Fibroblast of skin of right biceps (primary cell): ENCODE measurements at places on chromosomes 12 and 14.

- DNase-seq = no peak
Observed at GRCh38 chr12:109725321-109726105, 11.9 kb downstream of the FAM222A start.

DNA sequence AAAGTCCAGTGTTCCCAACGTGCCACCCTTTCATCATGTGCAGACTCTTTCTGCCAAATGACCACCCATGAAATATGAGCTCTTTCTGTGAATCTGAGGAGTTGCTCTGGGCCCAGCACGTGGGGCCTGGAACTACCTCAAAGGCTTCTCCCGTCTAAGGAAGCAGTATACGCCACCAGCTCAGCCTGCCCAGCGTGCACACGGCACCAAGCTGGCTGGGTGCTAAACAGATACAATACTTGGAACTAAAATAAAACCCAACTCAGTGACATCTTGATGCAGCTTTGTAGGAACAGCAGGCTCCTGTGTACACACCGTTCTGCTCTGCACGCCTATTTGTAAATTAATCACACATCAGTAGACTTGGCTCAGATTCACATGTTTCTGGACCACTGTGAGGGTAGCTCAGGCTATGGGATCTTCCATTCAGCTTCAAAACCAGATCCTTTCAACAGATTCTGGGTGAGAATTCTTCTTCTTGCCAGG is 74.8 kb downstream of the ARL6IP4 start:
- no peak for DNase-seq

DNA sequence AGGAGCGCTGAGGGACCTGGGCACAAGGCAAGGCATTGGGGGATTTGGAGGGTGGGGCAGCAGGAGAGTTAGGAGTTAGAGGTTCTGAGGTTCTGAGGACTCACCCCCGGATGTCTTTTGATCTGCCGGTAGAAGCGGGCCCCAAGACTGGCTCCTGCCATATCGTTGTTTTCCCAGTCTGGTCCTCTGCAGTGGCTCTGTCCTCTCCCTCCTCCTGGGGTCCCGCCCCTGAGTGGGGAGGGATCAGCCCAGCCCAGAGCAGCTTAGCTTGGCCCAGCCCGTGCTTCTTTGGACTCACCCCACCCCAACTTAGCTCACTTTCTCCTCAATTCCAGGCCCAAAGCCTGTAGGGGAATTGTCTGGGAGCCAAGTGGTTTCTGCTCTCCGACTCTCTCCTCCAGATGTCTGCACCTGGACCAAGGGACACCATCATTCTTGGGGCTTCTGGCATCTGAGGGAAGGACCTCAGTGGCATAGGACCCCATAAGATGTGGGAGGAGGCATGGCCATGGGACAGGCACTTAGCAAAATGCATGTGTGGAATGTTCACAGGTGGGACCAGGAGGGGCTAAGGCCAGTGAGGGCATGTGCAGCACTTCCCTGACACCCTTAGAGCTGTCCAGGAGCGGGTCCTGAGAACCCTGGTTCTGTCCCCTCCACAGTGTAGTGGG is 7.5 kb downstream of the SHMT2 start:
- no peak for DNase-seq

GRCh38 chr12:42588524-42589464 is 752 bp downstream of the PRICKLE1 start:
- DNase-seq = peak; percentile 30

DNA sequence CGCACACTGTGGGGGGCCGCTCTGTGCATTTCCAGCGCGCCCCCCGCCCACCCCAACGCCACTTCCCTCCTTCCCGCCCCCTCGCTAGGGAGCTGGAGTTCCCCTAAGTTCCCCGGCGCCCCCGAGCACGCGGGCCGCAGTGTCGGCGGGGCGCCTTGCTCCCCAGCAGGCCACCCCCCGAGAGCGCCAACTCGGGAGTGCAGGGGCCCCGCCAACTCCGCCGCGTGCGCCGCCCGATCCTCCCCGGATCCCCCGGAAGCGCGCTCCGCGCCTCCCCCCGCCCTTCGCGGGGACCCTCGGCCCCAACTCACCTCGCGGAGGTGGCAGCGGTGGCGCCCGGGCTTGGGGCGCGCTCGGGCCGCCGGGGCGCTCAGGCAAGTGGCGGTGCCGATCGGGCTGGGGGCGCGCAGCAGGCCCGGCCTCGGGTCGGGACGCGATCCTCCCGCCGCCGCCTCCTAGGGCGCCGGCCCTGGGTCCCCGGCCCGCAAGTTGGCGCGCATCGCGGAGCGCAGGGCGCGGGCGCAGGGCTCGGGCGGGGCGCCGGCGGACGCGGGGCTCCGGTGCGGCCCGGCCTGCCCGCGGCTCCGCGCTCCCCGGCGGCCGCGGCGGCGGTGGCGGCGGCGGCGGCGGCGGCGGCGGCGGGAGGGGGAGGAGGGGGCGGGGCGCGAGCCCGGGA is at the start of gene NCOR2:
Gene NCOR2 (minus strand): TSS at position 616 of the 676 bp plus-strand sequence. CDS start 72,361 bp downstream, outside the sequence.
- DNase-seq = no peak

- DNase-seq = no peak
Observed at GRCh38 chr12:25716842-25717241, 163.8 kb upstream of the LMNTD1 start.

- no peak for DNase-seq
Observed at GRCh38 chr12:52501490-52501889, 8.4 kb upstream of the KRT6A start.

DNA sequence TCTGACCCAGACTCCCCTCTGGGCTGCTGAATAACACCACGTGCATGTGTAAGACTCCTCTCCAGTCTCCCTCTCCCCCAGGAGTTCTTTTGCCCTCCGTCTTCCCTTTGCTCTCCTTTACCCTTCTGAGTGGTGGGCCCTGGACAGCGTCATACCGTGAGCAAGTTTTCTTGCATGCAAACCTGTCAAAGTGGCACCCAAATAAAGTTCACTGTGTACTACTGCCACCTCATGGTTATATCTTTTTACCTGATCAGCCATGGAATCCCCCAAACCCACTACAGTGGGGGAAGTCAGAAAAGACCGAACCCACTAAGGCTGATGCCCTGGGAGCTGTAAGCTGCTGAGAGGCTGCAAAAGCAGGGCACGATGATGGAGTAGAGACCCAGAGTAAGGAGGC is 131.1 kb upstream of the VRK1 start:
- no peak for DNase-seq

DNA sequence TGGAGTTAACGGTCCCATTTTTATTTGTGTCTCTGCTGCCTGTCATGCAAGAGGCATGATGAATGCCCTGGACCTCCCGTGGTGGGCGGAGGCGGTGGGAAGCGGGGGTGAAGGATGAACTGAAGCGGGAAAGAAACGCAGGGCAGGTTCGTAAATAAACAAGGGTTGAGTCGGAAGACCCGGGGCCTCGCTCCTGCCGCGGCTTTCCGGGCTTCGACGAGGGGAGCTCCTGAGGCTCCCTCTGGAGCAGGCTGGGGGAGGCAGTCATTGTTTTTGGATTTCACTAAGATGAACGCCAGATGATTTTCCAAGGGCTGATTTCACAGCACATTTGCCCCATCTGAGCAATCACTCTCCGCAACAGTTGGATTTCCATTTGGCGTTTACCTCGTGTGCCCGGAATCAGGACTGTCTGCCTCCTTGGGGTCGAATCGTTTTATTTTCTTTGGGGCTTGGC is 130.2 kb downstream of the SLC38A6 start:
- peak; percentile 45 for DNase-seq

DNA sequence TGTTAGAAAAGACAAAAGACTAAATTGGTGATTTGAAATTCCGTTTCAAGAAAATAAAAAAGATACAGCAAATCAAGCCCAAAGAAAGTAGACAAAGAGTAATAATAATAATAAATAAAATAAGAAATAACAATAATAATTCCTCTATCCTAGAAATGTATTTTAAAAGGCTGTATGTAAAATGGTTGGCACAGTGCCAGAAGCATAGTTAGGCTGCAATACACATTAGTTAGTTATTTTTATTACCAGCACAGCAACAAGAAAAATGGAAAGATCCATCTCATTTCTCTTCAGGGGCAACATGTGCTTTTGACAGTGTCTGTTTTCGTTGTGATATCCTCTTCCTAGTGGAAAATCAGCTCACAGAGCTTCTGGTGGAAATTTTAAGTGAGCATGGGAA is 174.1 kb upstream of the TMTC1 start:
- DNase-seq = no peak

GRCh38 chr14:36069535-36069900 is 107.0 kb downstream of the PTCSC3 start:
- DNase-seq = peak; percentile 45

DNA sequence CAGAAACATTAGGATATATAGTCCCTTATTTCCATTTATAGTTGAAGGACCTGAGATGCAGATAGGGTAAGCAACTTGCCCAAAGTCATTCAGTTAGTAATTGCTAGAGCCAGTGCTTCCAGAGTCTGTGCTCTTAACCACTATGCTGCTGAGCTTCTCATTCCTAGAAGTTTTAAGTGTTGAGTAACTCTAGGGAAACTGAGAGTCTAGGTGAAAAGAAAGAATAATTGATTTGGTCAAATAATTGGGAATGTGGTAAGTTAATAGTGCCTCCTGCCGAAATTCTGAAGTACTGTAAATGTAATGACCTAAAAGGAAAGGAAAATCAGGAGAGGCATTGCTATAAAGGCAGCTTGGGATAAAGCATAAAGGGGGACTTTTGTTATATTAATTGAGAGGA is 14.1 kb downstream of the PYROXD1 start:
- peak; percentile 50 for DNase-seq

GRCh38 chr12:25935355-25936144 is 22.9 kb upstream of the RASSF8 start:
- DNase-seq = no peak

GRCh38 chr12:51941604-51942003 is 9.9 kb upstream of the ACVR1B start:
- no peak for DNase-seq

DNA sequence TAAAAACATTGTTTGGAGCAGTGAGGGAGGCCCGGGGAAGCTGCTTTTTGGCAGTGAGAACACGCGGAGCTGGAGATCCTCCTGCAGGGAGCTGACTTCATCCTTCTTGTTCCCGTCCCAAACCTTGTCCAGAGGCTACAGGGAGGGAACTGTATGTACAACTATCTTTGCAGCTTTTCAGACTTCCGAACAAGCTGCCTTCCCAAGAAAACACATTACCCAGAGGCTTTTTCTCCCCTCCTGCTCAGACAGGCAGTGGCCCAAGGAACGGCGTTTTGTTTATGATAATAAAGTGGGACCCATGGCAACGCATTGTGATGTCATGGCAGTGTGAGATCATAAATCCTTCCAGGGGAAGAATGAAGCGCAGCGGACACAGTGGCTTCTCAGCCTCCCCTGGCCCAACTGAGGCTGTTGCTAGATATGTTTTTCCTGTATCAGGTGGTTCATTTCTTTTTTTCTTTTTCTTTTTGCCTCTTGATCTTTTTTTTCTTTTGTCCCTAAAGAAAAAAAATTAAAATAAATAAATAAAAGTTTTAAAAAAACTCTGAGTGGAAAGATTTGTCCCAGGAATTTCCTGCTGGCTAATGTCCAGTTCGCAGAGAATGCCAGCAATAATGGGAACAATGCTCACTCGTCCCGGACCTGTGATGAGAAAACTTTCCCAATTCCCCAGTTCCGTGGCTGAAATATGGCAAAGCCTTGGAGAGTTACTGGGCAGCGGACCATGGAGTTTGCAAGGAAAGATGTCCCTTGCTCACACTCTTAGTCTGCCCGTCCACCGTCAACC is 103.4 kb upstream of the MAP1LC3B2 start:
- peak; percentile 97 for DNase-seq

GRCh38 chr14:78848234-78848820 is 678.2 kb downstream of the NRXN3 start:
- peak; percentile 34 for DNase-seq

DNA sequence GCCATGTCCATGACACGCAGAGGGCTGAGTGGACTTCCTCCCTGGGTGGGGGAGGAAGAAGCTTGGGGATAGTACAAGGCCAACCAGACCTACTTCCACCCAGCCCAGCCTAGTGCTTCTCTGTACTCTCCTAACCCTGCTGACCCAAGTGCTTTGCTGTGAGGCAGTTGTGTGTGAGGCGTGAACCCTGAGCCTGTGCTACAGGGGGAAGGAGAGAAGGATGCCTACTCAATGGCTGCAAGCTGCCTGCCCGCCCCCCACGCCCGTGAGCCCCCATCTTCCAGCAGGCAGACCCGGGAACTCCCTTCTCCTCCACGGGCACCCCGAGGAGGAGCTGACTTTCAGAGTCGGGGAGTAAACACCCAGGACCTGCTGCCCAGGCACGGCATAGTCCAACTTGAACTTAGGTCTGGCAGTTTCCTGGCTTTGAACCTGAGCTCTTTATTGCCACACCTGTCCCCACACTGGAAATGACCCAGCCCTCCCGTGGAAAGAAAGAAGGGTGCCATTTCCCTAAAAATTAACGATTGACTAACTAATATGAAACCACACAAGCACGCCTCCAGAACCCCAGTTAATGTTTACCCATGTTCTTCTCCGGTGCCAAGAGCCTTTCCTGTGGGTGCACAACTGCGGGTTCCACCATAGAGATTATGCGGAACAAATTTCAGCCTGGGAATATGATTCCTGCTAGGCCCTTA is 10.8 kb downstream of the ALDH2 start:
- no peak for DNase-seq

- DNase-seq = no peak
Observed at GRCh38 chr14:45136399-45136798, 669 bp downstream of the FANCM start.

GRCh38 chr14:100862277-100862676 is 36.4 kb downstream of the MEG3 start:
- DNase-seq = peak; percentile 22

- DNase-seq = peak; percentile 75
Observed at GRCh38 chr12:63967358-63968145, 123.1 kb downstream of the SRGAP1 start.

- no peak for DNase-seq
Observed at GRCh38 chr12:74321381-74321780, 216.3 kb upstream of the ATXN7L3B start.
